Activated CD8-positive, alpha-beta memory T cell treated with anti-CD3 and anti-CD28 coated beads, Interleukin-2, amount 50 U/mL, for 4 hours (primary cell): ENCODE measurements at places on chromosomes 7 and 10.

GRCh38 chr7:110590415-110590814 is 500.5 kb upstream of the LRRN3 start:
- DNase-seq: no peak

DNA sequence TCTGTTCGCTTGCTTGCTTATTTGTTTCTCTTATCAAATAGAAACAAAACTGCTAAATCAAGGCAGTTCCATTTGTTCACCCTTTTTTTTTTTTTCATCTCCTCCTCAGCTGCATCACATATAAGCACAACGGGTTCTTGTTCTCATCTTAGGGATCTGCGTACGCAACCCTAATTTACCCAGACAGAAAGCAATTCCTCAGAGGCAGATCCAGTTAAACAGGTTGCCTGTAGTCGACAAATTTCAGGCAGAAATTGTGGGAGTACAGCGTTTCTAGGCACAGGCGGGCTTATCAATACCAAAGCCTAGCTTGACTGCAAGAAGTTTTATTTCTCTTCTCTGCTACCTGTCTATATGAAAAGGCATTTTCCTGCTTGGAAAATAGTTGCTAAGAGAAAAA is 565.4 kb downstream of the NXPH1 start:
- no peak for DNase-seq

- no peak for DNase-seq
These were observed 38.3 kb downstream of the TSPAN15 start for GRCh38 chr10:69489506-69490090.

- no peak for DNase-seq
These were observed 95.7 kb downstream of the WDFY4 start for GRCh38 chr10:48780341-48780740.

DNA sequence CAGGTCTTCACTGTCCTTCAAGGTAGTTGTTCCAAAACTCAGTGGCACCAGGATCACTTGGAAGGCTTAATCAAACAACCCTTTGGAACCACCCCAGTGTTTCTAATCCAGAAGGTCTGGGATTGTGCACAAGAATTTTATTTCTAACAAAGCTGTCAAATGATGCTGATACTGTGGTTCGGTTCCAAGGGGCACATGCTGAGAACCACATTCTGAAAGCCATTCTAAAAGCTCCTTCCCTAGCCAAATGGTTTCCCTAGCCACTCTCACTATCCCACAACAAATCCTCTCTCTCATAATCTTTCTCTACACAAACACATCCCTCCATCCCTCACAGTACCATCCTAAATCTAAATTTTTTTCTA is 52.1 kb downstream of the MACC1 start:
- no peak for DNase-seq

GRCh38 chr10:103626178-103626577 is 132.7 kb downstream of the NEURL1 start:
- DNase-seq: no peak

GRCh38 chr10:132787495-132788179 is 1.7 kb upstream of the NKX6-2 start:
- DNase-seq: no peak

GRCh38 chr10:33818343-33818742 is 483.9 kb upstream of the NRP1 start:
- no peak for DNase-seq

DNA sequence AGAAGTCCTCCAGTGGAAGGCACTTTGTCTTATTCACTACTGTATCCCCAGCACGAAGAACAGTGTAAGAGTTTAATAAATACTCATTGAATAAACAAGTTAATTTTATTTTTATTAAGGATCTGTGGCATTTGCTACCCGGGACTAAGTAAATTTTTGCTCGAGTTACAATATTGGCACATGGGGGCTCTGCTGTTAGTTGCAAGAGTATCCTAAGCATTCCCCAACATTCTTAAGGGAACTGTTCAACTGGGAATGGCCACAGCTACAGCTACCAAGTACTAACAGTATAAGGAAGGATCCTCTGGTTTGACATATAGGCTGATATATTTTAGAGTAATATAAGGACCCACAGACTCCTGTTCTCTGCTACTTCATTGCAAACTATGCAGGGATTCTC is 8.7 kb upstream of the LRRTM3 start:
- DNase-seq: no peak

DNA sequence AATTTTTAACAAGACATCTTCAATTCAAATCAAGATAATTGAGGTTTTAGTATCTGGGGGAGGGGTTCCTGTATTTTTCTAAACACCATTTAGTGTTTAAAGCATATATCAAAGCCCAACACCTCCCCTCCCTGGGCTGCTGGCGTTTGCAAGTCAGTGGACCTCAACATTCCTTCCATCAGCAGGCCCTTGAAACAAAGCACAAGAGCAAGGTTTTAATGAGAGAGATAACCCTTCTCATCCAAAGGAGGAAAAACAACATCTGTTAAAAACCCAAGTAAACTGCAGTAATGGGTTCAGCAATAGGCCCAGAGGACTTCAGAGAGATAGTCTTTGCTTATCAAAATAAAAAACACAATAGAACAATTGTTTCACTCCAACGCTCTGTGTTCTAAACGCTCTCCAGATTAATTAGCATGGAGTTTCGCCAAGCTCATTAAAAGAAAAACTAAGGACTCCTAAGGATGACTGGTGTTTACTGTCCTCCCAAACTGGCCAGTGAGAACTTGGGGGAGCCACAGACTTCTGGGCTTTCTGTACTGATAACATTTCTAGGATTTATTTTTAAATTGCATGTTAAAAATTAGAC is 2.5 kb downstream of the JCAD start:
- DNase-seq: no peak

DNA sequence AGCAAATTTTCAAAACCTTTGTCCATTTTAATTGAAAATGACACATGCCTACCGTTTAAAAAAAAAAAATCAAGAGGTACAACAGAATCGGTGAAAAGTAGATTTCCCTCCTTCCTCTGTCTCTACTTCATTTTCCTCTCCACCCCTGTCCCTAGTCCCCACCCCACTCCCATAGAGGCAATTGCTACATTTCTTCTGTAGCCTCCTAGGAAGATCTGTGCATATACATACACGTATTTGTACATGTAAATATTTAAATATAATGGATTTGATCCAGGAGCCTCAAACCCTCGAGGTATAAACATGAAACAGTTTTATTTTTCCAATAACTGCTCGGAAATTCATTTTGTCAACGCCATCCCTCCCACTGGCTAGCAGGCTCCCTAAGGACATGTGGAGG is 14.1 kb upstream of the SLC29A3 start:
- no peak for DNase-seq

DNA sequence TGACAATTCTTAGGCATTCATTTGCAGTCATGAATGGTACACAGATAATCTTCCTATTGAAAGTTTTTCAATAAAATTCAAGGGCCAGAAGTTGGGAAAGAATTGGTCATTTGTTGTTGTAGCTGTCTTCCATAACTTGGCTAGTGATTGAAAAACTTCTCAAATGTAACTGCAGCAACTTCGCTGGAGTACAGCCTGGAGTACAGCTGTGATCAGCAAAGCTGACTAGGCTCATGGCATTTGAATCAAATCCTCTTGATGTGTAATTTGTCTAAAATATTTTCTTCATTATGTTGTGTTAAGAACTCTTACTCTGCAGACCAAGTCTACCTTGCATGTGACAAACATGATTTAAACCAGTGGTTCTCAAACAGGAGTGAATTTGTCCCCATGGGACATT is 226.5 kb upstream of the STEAP1 start:
- no peak for DNase-seq

DNA sequence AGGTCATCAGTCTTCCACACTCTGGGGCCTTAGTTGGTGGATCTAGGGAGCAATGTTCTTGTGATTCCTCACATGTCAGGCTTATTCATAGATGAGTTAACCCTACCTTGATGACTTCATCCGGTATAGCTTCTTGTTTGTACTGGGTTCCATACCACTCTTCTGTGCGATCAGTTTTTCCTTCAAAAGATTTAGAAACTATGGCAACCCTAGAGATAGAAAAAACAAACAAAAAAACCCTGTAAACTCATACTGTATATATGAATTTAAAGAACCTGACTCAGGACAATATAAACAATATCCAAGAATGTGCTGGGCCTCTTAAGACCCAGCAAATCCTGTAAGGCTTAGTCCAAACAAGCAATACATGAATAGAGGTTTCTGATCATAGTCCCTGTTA is 83.5 kb downstream of the IDE start:
- DNase-seq: no peak

DNA sequence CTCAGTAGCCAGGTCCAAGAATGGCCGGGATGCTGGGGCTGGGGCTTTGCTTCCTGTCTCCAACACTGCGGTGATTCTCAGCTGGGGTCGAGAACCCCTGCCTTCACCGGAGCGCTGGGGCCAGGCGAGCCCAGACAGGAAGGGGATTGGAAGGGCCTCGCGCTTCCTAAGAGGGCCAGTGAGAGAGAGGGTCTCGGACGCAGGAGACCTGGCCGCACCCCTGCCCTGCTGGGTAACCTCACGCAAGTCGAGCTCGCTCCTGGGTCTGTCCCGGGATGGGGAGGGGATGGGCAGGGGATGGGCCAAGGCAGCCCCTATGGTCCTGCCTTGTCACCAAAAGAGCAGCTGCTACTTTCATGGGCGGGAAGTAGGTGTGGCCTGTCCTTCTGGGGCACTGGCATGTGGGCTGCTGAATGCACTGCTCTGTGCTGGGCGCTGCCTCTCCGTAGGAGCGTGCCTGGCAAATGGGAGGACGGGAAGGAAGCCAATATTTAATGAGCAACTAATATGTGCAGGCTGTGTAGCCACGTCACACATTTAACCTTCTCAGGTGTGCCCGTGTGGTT is 20.0 kb downstream of the KCNK18 start:
- DNase-seq: no peak

DNA sequence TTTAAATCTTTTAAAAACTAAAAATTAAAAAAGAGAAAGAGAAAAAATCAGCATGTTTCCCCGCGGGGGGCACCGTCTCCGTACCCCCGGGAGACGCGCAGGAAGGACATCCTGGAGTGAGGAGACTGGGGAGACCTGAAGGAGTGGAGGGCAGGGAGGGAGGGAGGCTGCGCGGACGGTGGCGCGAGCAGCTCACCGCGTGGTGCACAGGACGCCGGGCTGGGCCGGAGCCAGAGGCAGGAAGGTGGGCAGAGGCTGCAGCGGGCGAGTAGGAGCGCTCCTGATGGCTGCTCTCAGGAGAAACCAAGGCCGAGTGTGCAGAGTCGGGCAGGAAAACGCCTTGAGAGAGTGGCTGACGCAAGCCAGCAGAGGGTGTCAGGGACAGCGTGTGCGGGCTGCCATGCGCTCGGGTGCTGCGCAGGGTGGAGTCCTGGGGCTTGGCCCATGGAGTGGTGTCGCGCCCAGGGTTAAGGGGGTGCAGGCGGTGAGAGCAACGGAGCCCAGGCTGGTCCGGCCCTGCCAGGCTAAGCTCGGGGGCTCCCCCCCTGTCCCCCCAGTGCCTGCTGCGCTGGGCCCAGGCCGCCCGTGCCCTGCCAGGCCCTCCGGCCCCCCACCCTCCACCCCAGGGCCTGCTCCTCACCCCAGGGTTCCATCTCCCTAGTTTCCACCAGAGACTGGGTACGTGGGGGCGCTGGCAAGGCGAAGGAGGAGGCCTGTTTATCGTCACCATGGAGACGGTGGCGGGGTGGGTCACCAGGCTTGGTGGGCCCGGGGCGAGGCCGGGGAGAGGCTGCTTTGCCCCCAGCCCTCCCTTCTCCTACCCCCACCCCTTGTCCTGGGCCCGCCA is 28.9 kb upstream of the FXYD4 start:
- DNase-seq: no peak

DNA sequence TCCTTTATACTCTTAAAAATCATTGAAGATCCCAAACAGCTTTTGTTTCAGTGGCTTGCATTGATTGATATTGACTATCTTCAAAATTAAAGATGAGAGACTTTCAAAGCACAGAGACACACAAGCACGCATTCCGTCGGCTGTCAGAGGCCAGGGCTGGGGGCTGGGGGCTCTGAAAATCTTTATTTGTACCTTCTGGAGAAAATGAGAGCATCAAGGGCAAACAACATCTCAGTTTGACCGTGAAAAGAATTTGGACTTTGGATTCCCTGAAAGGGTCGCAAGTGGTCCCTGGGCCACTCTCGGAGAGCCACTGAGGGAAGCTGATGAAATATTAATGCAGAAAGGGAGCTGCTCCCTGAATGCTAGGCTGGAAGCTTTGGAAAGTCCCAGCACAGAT is 96.4 kb downstream of the CHST15 start:
- DNase-seq: no peak

DNA sequence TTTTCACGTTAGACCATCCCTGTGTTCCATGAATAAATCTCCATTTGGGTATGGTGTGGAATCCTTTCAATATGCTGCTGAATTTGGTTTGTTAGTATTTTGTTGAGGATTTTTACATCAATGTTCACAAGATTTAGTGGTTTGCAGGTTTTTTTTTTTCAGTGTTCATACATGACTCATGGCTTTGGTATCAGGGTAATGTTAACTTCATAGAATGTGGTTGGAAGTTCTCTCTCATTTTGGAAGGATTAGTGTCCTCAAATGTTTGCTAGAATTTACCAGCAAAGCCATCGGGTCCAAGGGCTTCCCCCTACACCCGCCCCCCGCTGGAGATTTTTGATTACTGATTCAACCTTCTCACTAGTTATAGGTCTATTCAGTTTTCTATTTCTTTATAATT is 398.0 kb downstream of the NXPH1 start:
- DNase-seq: no peak

DNA sequence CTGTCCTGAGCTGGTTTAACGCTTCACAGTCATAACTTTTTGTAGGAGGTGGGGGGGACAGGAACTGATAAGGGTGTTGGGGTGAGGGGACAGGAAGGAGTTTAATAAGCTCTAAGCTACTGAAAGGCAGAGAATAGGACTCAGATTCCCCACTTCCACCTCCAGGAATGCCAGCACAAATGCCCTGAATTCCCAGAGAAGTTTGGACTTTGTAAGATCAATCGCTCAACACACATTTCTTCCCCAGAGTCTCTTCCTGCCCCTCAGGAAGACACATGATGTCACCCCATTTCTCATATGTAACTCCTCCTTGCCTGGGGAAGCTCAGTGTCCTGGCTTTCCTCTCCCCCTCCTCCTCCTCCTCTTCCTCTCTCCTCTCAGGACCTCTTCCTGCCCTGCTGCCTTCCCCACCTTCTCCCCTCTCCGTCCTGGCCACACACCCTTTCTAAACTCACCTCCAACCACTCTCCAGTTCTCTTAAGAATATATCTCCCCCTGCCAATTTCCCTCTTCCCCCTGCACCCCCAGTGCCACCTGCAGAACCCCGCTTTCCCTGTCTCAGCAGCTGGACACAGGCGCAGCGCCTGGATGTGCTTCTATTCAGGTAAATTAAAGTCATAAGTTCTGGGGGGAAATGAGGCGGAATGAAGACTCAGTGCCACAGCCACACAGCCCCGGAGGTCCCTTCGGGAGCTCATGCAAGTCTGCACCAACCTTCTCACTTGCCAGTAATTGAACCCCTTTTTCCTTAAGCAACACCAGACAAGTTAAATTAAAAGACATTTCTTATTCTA is 5.3 kb upstream of the LOXL4 start:
- no peak for DNase-seq

GRCh38 chr7:74199551-74200355 is 10.1 kb upstream of the LAT2 start:
- DNase-seq: no peak

- DNase-seq: no peak
These were observed 9.5 kb upstream of the ING3 start for GRCh38 chr7:120941064-120941463.
